ENCODE measurements at places on chromosomes 7 and 10.

- peaks cover 12% of the 10 kb centered on the region for H3K27me3 ChIP-seq
- H3K4me1 ChIP-seq: peaks cover 3% of the 10 kb centered on the region
- no peak overlapping the region for H3K4me3 ChIP-seq
- H3K27ac ChIP-seq: no peak overlapping the region
Measured at GRCh38 chr7:50213622-50214017, 90.9 kb upstream of the IKZF1 start.

DNA sequence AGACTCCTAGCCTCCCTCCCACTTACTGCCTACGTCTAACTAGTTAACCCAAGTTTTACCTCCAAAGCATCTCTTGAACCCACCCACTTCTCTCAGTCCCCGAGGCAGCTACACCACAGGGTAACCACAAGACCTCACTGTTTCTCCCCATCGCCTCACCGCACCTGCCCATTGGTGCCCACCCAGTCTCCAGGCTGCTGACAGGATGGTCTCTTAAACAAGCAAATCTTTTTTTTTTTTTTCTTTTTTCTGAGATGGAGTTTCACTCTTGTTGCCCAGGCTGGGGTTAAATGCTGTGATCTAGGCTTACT lies 47.0 kb downstream of the DENND2A start:
- H3K27me3 ChIP-seq: peaks cover 6% of the 10 kb centered on the region
- peak overlapping the region; percentile 65 for H3K27ac ChIP-seq
- peaks cover 5% of the 10 kb centered on the region for H3K36me3 ChIP-seq
- no peak for DNase-seq
- H3K4me3 ChIP-seq: peak overlapping the region; percentile 37

DNA sequence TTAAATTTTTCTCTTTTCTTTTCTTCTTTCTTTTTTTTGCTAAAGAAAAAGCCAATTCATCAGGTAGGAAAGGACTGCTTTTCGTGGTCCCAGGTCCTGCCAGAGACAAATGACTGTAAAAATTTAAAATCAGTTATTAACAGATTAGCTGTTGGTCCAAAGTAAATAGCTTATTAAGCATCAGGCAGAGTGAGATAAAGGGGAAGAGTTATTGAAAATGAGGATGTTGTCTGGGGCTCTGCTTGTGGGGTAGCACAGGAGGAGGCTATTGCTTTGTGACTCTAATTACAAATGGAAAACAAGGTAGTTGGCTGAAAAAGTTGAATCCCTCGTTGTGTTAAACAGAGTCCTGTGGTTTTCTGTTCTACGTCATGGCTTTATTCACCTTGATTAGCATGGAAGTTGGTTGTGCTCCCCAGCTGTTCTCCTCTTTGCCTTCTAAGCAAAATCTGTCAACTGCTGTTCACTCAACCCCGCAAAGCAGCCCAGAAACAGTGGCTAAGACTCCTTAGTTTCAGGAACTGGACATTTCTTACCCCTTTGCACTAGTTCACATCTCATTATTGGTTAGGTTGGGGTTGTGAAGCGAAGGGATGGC lies 128.9 kb downstream of the SNX10 start:
- DNase-seq: no peak
- H3K36me3 ChIP-seq: no peaks in the 10 kb centered on the region
- H3K27me3 ChIP-seq: peaks cover 5% of the 10 kb centered on the region
- H3K4me1 ChIP-seq: peaks cover 36% of the 10 kb centered on the region

GRCh38 chr7:146375170-146375569 lies 258.6 kb downstream of the CNTNAP2 start:
- H3K4me3 ChIP-seq: no peak overlapping the region
- H3K27me3 ChIP-seq: peaks cover 2% of the 10 kb centered on the region
- DNase-seq: no peak
- H3K4me1 ChIP-seq: no peaks in the 10 kb centered on the region

GRCh38 chr7:100401811-100402210 lies 26.7 kb downstream of the ZCWPW1 start:
- DNase-seq: no peak
- H3K27me3 ChIP-seq: peaks cover 5% of the 10 kb centered on the region
- H3K4me1 ChIP-seq: peaks cover 61% of the 10 kb centered on the region
- H3K36me3 ChIP-seq: no peaks in the 10 kb centered on the region

- no peaks in the 10 kb centered on the region for H3K27me3 ChIP-seq
- DNase-seq: no peak
- no peak overlapping the region for H3K4me3 ChIP-seq
- H3K36me3 ChIP-seq: peaks cover 12% of the 10 kb centered on the region
- H3K27ac ChIP-seq: no peak overlapping the region
- no peaks in the 10 kb centered on the region for H3K4me1 ChIP-seq
Measured at GRCh38 chr7:10930551-10930950, 43.1 kb upstream of the PHF14 start.

DNA sequence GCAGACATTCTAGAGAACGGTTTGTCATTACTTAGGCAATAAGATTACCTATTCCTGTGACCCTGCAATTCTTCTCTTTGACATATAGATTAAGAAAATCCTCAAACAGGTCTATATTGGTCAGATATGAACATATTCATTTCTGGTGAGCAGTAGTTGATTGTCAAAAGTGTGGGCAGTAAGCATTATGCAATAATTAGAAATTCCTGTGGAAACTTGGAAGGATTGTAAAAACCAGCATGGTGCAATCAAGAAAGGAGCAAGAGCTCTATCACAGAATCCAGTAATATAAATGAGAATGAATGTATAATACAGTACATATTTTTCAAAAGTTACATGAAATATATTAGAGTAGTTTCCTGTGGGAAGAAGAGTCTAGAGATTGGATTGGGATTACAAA lies 406.5 kb downstream of the SUGCT start:
- H3K27me3 ChIP-seq: peaks cover 1% of the 10 kb centered on the region
- H3K27ac ChIP-seq: no peak overlapping the region
- DNase-seq: no peak
- H3K36me3 ChIP-seq: no peaks in the 10 kb centered on the region
- H3K4me1 ChIP-seq: no peaks in the 10 kb centered on the region

DNA sequence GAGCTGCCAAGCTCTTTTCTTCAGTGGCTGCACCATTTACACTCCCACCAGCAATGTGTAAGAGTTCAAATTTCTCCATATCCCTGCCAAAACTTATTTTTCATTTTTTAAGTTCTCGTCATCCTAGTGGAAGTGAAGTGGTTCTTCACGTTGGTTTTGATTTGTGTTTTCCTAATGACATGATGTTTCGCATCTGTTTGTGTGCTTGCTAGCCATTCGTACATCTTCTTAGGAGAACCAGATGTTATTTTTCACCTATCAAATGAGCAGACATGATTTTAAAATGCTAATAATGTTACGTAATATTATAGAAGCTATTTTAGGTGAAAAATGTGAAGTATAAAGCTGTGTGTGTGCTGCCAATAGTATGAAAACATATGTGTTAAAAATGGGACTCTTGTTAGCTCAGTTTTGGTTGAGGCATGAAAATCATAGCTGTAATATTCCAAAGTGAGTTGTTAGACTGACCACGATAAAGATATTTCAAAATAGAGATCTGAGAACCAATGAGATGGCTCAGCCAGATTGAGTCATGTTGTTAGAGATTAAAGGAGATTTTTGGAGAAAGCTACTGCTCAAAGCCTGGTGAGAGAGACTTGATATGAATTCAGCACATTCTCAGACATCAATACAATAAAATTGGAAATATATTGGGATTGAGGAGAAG lies 25.9 kb upstream of the GALNT11 start:
- no peak for DNase-seq
- no peak overlapping the region for H3K4me3 ChIP-seq
- H3K27me3 ChIP-seq: no peaks in the 10 kb centered on the region
- H3K4me1 ChIP-seq: no peaks in the 10 kb centered on the region
- no peak overlapping the region for H3K27ac ChIP-seq
- no peaks in the 10 kb centered on the region for H3K36me3 ChIP-seq

DNA sequence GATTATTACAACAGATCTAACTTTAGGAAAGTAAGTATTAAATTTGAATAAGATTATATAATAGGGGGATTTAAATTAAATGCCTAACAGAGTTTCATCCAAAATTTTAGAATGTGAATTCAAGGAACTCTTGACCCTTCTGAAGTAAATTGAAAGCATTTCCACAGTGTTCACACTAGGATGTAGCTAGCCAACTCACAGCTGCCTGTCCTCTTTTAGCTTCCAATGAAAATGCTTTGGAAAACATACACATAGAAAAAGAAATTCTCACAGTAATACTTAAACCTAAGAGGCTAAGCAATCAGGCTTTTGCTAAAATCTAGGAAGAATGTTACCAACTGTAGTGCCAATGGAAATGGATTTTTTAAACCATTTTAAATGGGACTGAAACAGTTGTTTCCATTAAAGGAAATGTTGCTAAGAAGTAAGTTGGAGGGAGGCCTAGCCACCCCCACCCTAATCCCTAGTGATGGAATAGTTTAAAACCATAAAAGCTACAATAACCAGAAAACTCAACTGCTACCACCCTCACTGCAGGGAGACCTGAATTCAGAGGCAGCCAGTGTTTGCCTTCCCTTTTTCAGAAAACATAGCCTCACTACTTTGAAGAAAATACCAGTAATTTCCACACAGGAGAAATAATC lies 58.3 kb downstream of the REEP3 start:
- peaks cover 4% of the 10 kb centered on the region for H3K4me1 ChIP-seq
- H3K4me3 ChIP-seq: no peak overlapping the region
- DNase-seq: no peak
- no peak overlapping the region for H3K27ac ChIP-seq
- no peaks in the 10 kb centered on the region for H3K27me3 ChIP-seq
- H3K36me3 ChIP-seq: peaks cover 5% of the 10 kb centered on the region

DNA sequence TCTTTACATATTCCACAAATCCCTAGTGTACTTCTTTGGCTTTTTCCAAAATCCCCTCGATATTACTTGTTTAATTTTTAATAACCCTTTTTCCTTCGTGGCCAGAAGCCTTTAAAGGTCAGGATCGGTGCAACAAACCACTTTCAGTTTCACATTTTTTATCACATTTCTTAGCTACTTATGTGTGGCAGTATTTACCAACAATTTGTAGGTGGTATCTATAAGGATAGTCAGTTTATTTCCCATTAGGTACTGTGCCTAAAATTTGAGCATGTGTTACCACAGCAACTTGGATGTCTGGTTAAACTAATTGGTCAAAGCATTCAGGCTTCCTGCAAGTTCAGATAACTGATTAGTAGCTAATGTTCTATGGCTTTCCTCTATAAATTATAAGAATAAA lies 104.9 kb downstream of the CDK14 start:
- H3K27me3 ChIP-seq: peaks cover 6% of the 10 kb centered on the region
- DNase-seq: no peak
- no peaks in the 10 kb centered on the region for H3K4me1 ChIP-seq
- H3K36me3 ChIP-seq: no peaks in the 10 kb centered on the region
- no peak overlapping the region for H3K27ac ChIP-seq

DNA sequence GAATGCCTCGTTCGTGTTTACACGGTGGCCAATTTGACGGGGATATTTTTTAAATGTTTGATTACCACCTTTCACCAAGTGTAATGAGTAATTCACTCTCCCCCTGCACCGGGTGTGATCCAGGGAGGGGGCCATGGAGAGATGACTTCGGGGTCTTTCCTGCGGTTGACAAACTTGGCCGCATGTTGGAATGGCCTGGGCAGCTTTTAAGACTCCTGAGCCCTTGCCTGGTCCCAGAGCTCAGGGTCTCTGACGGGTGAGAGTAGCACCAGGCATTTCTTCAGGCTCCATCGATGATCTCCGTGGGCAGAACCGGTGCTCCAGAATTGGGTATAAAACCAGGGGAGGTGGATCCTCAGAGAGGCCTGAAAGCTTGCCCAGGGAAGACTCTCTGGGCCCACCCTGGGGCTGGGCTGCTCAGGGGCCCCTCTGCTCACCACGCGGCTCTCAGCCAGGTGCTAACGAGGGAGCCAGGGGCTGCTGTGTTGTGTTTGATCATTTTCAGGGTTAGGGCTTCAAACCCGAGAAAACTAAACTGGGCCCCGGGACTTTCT lies 882 bp downstream of the ZNF282 start:
- H3K27ac ChIP-seq: peak overlapping the region; percentile 48
- no peak for DNase-seq
- H3K4me1 ChIP-seq: peaks cover 41% of the 10 kb centered on the region
- peak overlapping the region; percentile 96 for H3K4me3 ChIP-seq
- peaks cover 9% of the 10 kb centered on the region for H3K27me3 ChIP-seq

DNA sequence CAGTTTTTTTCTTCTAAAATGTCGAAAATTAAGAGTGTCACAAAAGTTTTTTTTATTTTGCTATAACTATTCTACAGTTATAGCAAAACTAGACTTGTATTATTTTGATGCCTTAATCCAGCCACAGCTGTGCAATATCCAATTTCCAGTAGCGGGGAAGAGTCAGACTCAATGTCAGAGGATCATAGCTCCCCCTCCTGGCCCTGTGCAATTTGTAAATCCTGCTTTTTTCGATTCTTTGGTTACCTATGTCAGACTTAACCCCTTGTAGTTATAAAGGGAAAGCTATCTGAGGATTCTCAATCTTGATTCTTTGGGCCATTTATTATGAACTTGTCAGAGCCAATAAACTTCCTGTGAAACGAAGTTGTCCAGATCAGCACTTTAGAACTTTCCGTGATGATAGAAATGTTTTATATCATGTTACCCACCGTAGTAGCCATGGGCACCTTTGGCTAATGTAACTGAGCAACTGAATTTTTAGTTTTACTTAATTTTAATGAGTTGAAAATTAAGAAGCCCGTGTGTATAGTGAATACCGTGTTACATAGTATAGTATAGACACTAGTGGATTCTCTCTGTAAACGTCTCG lies 87.7 kb upstream of the PRKCQ start:
- no peak overlapping the region for H3K27ac ChIP-seq
- DNase-seq: peak; percentile 64
- H3K36me3 ChIP-seq: no peaks in the 10 kb centered on the region

- H3K27me3 ChIP-seq: peaks cover 2% of the 10 kb centered on the region
- no peak overlapping the region for H3K27ac ChIP-seq
- peaks cover 4% of the 10 kb centered on the region for H3K4me1 ChIP-seq
- H3K36me3 ChIP-seq: no peaks in the 10 kb centered on the region
- no peak for DNase-seq
- no peak overlapping the region for H3K4me3 ChIP-seq
Measured at GRCh38 chr10:30151581-30152389, 92.4 kb upstream of the JCAD start.

DNA sequence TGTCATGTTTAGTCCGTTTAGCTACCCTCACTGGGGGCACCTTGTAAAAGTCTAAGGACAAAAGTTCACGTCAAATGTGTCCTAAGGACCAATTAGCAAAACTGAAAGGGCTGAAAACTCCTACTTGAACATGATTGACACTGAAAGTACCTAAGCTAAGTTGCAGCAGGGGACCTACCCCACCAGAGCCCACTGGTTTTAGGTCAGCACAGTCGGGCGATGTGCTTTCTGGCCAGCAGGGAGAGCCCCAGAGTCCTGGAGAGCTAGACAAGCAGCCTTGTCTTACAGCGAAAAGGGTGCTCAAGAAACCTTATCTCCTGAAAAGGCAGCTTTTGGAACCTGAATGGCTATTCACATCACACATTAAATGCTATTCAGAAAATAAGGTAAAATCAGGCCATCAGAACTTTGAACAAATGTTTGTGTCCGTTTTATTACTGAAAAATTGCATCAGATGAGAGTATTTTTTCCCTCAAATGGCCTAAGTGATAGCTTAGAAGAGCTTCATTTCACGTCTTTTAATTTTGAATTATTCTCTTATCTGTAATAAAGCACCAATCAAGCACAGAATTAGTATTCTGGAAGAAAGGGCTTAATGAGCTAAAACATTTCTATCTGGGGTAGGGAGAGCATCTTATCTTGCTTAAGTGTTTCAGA lies 52.2 kb upstream of the MKI67 start:
- H3K4me3 ChIP-seq: no peak overlapping the region
- DNase-seq: peak; percentile 67
- H3K27ac ChIP-seq: no peak overlapping the region

- DNase-seq: no peak
- no peak overlapping the region for H3K27ac ChIP-seq
- H3K4me3 ChIP-seq: no peak overlapping the region
- no peaks in the 10 kb centered on the region for H3K4me1 ChIP-seq
- H3K27me3 ChIP-seq: peaks cover under 1% of the 10 kb centered on the region
Measured at GRCh38 chr10:128429835-128430513, 303.8 kb upstream of the MKI67 start.
